ENCODE measurements at places on chromosomes 7 and 10.

DNA sequence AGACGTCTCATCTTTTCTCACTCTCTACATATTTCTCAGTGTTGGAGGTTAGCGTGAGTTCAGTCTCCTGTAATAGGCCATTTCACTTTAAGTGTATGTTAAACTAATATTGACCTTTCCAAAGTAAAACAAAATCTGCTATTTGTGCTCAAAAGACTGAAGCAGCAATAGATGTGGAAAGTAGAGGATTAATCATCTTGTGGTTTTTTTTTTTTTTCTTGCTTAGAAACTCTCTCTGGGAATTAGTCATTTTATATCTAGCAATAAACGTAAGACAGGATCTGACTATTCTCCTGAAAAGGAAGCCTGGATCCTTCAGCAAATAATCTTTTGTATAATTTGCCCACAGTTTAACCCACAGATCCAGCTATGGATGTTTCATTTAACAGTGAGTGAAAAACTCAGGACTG is 81.7 kb downstream of the NRP1 start:
- no peak for DNase-seq

- DNase-seq: no peak
Observed at GRCh38 chr10:132847856-132848255, 61.9 kb upstream of the NKX6-2 start.

GRCh38 chr10:130958981-130959751 is 352.4 kb downstream of the TCERG1L start:
- DNase-seq: no peak

DNA sequence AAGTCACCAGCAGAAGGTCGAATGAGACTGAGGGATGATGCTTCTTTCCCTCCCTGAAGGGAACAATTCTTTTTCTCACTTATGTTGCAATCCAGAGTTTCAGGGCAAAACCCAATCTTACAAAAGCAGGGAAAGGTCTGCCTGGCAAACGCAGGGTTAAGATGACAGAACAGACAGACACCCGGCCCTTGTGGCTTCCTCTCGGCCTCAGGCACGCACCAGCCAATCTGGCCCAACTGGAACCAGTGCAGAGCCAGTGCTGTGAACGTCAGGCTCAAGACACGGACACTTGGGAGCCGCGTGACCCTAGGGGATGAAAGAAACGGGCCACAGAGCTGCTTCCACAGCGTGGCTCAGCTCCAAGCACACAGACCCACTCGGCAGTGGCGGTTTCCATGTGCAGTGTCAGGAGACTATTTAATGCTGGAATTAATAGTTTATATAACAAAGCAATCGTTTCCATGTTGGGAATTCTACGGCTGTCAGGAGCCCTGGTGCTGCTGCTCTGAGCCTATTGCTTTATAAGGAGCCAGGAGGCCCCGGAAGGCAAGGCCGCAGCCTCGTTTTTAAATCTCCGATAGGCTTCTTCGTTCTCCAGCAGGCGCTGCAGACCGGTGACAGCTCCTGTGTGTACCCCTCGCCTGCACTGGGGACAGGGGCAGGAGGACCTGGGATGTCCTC is 198.4 kb downstream of the DIP2C start:
- DNase-seq: no peak

DNA sequence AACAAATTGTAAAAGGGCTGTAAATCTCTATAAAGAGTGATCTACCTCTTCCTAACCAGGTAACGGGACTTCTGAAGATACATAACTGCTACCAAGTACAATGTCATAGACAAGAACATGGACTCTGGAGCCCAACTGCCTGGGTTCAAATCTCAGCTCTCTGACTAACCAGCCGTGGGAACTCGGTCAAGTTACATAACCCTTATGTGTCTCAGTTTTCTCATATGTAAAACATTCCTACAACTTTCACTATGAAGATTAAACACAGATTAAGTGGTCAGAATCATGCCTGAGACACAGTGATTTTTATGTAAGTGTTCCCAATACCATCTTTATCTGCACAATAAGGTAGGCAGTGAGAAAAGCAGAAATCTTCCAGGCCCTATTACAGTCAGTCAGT is 52.6 kb downstream of the ITGB1 start:
- no peak for DNase-seq

- DNase-seq: no peak
Observed at GRCh38 chr10:48598243-48598935, 6.5 kb downstream of the ARHGAP22 start.

GRCh38 chr7:47751043-47751442 is 169.1 kb upstream of the TNS3 start:
- DNase-seq: no peak

DNA sequence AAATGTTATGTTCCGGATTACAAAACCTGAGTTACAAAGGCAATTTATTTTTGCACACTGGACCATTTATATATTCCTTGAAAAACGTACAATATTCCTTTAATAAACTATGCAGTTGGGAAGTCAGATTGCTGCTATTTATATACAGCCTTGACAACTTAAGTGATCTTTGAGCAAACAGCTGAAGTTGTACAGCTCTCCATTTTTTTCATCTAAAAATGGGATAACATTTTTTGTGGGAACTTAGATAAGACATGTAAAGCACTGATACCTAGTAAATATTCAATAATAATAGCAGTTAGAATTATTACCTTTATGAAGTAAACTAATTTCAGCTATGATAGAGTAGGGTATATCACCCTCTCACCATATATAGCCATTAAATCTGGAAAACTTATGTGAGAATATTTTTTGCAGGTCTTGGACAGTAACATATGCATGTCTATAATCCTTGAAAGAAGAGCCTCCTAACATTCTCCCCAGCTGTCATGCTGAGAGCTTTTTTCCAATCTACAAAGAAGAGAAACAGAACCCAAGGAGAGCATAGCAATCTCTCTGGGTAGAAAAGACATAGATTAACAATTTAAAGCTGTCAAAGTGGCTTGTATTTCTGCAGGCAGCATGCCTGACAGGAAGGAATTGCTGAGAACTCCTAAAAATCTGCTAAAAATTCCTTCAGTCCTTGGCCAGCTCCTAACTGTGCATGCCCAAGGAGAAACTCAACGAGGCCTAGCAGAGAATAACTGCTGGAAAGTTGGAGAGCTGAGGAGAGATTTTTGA is 326.0 kb downstream of the CRPPA start:
- no peak for DNase-seq

DNA sequence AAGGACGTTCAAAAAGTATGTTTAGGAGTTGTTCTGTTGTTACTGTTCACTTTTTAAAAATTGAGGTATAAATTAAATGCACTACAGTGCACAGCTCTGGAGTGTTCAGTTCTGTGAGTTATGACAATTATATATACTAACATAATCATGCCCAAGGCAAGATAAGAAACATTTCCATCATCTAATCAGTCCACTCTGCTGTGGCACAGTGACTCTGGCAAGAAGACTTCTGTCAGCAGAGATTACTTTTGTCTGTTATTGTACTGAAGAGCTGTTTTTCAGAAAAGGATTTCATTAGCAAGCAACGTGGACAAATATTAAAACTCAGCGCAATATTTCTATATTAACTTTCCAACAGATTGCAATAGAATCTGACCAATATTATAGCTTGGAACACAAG is 32.0 kb downstream of the ICA1 start:
- DNase-seq: no peak

- no peak for DNase-seq
Observed at GRCh38 chr7:81626008-81626407, 143.8 kb downstream of the HGF start.

DNA sequence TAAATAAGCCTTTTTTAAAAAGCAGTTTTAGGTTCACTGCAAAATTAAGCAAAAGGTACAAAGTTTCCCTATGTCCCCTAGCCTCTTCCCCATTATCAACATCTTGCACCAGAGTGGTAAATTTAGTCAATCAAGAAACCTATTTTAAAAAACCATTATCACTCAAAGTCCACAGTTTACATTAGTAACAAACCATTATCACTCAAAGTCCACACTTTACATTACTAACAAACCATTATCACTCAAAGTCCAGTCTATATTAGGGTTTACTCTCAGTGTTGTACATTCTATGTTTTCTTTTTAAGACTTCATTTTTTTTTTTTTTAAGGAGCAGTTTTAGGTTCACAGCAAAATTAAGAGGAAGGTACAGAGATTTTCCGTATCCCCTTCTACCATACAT is 74.1 kb upstream of the GPR37 start:
- DNase-seq: no peak

- DNase-seq: no peak
Observed at GRCh38 chr7:142812437-142813215, 41.9 kb downstream of the PRSS2 start.

GRCh38 chr10:121404611-121405010 is 193.6 kb downstream of the FGFR2 start:
- no peak for DNase-seq

GRCh38 chr7:150854066-150855000 is 2.0 kb downstream of the AOC1 start:
- DNase-seq: no peak

DNA sequence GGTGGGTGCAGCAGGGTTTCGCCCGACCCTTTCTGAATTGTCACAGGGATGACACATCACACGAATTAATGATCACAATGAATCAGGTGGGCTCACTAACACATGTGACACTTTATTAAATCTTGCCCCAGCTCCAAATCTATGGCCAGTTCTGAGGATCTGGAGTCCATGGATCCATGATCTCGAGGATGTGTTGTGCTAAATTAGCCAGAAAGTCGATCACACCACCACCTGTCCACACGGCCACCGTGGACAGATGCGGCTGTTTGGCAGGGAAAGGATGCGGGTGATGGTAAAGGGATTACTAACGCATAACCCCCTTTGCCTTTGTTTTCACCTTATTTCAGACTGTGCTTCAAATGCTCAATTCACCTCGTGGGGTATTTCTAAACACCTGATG is 96.4 kb downstream of the COBL start:
- DNase-seq: no peak

DNA sequence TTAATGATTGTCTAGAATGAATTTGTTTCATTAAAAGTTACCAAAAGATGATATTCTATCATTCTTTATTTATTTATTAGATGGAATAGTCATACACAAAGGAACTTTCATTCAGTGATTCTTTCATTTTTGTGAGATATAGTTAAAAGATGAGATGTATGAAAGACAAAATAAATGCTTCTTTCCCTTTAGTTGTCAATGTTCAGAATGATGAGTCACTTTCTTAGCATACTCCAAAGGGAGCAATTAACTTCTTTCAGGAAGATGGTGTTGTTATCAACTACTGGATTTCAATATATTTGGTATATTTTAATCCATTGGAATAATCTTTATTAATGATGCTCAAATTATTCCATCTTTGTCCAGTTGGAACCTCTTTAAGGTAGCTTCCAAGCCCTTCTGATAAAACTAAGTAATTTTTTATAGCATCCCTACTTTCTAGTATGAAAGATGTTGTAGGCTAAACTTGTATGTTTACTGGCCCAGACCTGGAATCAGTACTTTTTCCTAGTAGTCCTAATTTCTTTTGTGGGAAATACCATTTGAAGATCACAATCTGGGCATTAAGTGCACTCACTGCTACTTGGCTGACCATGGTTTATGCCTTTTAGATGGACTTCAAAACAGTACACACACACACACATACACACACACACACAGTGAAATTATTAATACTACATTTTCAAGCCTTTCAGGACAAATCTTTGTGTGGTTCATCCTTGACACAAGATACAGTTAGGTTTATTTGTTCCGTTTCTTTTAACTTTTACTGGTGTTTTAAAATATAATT is 2.5 kb downstream of the GIMAP7 start:
- DNase-seq: no peak

DNA sequence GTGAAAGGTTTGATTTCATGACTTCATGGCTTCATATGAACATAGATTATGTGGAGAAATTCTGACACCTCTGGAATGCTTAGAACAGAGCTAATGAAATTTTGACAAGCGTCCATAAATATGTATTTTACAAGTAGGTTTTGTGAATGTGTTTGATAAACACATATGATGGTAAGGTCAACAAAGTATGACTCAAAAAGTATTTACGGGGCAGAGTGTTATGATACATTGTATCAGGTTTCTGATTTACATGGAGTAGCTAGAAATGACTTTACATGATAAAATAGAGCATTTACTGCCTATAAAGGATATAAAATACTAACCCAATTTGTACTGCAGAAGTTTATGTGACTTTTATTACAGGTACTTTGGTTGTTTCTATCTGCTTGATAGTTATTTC is 206.3 kb downstream of the MDFIC start:
- no peak for DNase-seq

- DNase-seq: no peak
Observed at GRCh38 chr7:114243646-114244045, 171.0 kb upstream of the FOXP2 start.

GRCh38 chr10:78260680-78261079 is 227.0 kb downstream of the RPS24 start:
- DNase-seq: no peak

DNA sequence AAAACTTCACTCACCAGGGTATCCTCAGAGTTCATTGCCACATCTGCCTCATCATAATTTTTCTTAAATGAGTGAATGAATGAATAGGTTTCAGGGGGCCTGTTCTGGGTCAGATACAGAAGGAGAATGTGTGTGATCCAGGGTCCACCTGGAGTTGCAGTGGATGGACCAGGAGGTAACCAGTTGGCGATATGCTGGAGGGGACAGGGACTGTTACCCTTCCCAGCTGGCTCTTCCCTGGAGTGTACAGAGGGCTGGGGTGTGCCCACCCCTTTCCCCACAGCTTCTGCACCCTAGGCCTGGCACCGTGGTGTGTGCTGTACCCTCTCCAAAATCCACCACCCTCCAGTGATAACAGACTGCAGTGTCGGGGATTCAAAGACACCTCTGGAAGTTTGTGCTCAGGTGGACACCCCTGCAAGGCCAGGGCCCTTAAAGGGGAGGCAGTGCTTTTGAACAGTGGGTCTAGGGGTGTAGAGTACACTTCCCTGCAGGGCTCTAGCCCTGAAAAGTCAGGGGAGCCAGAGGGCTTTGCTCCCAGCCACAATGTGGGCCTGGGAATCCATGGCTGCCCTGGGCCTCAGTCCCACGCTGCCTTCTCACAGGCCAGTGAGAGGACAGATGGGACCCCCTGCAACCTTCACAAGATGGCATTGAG is 134.4 kb upstream of the UNC5B start:
- no peak for DNase-seq

DNA sequence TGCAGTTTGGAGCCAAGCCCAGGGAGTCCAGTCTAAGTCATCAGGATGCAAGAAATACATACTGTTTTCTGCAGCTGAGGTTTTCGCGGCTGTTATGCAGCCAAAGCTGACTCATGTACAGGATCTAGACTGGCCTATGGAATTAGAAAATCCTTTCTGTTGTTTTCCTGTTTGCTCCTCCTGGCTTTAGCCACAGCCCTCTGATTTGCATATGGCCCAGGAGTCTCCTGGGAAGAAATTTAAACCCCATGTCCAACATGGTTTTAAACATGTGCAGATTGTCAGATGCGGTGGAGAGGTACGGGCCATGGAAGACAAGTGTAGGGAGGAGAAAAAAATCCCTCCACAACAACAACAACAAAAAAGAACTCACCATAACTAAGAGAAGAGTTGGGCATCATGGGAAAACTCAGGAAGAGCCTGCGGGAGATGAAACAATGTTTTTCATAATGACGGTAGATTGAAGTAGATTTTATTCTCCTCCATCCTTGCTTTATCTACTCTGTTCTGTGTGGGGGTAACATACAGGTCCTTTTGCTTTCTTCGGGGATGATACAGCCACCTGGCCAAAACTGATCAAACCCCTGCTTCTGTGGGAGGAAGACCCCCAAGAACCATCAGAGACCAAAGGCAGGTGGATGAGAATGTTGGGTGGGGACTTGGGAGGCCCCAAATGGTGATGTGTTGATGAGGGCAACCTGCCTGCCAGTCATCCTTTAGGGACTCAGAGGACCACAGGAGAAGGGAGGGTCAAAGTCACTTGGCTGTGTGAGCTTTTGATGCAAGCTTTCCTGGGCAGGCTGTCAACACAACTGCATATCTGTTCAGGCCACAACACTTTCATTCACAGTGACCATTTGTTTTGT is 29.8 kb upstream of the GNA12 start:
- no peak for DNase-seq

Data from naive thymus-derived CD8-positive, alpha-beta T cell (primary cell).